Upper lobe of right lung (tissue), 1 donor: ENCODE measurements at places on chromosomes 3 and 15. TPM values are rescaled to one million over a fixed set of nuclear protein-coding genes. Genes with fewer than 3 reads are reported as not detected.

DNA sequence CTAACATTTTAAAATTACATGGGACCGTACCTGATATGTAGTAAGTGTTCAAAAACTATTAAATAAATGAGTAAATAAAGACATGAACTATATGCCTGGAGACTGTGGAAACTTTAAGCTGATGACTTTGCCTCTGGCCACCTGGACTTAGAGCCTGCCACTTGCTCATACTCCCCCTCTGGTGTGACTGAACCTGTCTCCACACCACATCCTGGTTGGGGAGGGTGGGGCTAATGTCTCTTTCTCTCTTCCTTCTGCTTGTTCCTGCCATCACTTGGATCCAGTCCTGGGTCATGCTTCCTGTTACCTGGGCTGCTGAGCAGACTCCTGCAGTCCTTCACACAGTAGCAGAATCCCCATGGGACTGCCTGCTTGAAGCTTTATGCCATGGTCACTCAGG, 8.2 kb upstream of the TMEM158 start:
- DNase-seq: no peak

GRCh38 chr3:161423911-161424522, 52.7 kb upstream of the SPTSSB start:
- DNase-seq: no peak

- DNase-seq: no peak
These were observed 344.2 kb upstream of the PPP2R3A start for GRCh38 chr3:135621184-135621920.

- DNase-seq: no peak
These were observed 32.9 kb downstream of the CHP1 start for GRCh38 chr15:41263891-41264351.

- no peak for DNase-seq
These were observed 7.3 kb upstream of the MINDY4B start for GRCh38 chr3:150912501-150912900.

GRCh38 chr3:32120471-32120870, 14.1 kb downstream of the GPD1L start:
- DNase-seq: no peak

DNA sequence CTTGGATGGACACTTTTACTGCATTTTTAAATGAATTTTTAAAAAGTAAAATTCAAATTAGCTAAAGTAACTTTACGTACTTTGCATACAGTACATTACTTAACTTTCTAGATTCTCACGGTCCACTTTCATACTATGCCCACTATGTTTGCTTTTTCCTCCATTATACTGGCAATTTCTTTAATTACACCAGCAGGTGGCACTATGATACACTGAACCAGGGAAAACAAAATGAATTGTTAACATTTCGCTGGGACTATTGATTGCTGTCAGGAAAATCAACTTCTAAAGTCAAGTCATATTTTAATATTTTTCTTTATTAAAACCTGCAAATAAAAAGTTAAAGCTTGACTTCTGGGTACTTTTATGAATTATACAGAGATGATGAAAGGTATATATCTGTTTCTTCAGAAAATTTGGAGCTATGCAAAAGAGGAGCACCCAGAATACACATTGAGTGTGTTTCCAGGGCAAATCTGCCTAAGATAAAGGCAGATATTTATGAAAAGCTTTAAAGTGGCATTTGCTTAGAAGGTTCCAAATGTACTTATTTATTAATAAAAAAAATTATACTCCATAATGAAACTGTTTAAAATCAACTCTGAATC, 21.8 kb upstream of the POU1F1 start:
- DNase-seq: no peak

DNA sequence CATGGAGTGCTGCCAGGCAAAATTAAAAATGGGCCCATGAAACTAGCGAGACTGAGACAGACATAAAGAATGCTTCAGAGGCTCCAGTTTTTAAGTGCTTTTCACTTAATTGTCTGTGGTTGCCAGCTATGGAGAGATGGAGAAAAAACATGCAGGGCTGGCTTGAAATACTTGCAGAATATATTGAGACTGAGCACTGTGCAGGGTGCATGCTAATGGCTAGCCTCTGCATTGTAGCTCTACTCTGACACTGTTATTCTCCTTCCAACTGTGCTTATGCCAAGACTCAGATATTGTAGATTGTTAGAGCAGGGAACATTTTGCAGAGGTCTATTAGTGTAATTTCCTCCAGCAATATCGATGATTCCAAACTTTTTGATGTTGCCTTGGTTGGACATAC, 735.0 kb downstream of the PDCD6IP start:
- DNase-seq: no peak

DNA sequence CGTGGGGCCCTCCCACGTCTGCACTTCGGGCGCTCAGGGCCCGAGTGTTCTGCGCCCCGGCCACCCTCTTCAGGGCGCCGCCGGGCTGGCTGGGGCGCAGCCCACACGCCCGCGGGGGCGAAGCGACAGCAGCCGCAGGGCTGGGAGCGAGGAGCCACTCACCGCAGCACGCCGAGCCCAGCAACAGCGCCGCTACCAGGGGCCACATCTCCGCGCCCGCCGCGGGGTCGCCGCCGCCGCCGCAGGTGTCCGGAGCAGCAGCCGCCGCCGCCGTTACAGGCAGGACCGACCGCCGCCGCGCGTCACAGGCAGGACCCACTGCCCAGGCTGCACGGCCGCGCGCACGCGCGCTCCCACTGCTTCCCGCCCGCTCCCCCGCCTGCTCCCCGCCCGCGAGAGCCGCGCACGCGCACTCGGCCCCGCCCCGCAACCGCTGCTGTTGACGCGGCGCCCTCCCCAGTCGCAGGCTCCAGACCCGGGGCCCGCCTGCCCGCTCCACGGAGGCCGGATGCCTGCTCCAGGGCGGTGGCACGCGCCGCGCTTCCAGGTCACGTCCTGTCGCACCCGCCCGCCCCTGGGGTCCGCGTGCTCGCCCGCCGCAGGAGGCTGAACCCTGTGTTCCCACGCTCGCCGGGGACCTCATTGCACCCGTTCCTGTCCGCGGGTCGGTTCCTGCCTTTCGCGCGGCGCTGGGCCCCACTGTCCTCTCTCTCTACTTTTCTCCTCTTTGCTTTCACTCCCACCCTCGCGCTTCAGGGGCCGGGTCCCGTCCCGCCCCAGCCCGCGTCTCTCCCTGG, at the start of gene CD47:
Gene CD47 (minus strand): TSS at position 331 of the 797 bp plus-strand sequence. CDS start 123 bp downstream, at position 208.
- peak; percentile 98 for DNase-seq

GRCh38 chr3:195183071-195183776, 87.7 kb downstream of the XXYLT1 start:
- no peak for DNase-seq

GRCh38 chr15:50107591-50108408, 11.2 kb downstream of the ATP8B4 start:
- DNase-seq: no peak

GRCh38 chr3:160831401-160831800, 75.4 kb downstream of the PPM1L start:
- DNase-seq: no peak

DNA sequence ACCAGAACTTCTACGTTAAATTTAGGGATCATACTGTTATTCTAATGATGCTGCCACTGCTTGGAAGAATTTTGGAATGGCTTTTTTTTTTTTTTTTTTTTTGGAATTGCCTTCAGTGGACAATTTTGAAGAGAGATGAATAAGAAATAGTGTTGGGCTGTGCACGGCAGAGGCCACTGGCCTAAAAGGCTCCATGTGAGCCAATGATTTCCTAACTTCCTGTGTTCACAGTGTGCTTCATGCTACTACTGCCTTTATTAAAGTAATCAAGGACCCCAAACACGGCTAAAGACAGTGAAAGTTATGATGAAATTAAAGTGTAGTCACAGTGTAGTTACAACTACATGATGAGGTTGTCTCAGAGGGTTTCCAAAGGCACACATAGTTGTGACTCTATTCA, 100.8 kb upstream of the TNFAIP8L3 start:
- DNase-seq: no peak

DNA sequence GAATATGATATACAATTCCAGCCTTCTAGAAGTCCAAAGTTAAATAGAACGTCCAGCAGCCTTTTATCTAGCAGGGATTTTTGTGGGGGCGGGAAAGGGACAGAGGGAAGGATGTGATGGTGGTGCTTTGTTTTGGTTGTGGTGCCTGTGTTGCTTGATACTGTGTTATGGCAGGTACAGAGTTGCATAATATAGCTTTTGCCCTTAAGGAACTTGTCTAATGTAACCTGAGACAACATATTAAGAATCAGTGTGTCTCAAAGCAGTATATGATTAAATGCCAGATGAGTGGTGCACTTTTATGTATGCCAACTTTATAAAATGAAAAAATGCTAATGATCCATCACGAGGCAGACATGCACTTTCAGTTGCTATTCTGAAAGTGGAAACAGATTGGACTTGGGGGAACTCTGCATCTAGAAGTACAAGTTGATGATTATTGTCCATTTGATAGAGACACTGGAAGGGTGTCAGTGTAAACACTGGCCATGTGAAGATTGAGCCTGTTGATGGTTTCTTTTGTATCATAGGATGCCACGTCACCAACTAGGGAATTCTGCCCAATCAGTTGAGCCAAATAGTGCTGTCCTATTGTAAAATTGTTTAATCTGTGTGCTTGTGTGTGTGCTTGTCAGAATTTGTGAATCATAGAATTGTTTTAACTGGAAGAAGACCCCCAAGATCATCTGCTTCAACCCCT, 23.0 kb downstream of the NEO1 start:
- no peak for DNase-seq

GRCh38 chr15:78399091-78399490, 38.9 kb upstream of the IREB2 start:
- DNase-seq: no peak

GRCh38 chr15:95291898-95292472, 1038.5 kb upstream of the NR2F2 start:
- DNase-seq: no peak

GRCh38 chr3:177055605-177056571, 141.4 kb downstream of the TBL1XR1 start:
- DNase-seq: no peak

DNA sequence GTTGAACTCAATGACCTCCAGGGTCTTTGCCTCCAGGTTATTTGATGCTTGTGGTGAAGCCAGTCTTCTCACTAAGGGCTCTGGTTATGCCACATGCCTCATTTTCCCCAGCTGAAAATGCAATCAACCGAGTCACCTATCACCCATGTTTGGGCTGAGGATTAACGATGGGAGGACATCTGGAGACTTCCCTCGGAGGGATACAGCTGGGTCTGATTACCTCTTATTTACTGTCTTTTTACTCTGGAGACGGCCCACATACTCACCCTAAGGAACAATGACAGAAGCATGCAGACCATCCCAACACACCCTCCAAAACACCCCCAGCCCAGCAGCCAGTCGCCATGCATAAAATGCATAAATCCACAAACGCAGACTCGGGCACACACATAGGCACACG, 187.4 kb downstream of the OPA1 start:
- DNase-seq: no peak

- no peak for DNase-seq
These were observed 41.5 kb downstream of the PXYLP1 start for GRCh38 chr3:141272906-141273662.

DNA sequence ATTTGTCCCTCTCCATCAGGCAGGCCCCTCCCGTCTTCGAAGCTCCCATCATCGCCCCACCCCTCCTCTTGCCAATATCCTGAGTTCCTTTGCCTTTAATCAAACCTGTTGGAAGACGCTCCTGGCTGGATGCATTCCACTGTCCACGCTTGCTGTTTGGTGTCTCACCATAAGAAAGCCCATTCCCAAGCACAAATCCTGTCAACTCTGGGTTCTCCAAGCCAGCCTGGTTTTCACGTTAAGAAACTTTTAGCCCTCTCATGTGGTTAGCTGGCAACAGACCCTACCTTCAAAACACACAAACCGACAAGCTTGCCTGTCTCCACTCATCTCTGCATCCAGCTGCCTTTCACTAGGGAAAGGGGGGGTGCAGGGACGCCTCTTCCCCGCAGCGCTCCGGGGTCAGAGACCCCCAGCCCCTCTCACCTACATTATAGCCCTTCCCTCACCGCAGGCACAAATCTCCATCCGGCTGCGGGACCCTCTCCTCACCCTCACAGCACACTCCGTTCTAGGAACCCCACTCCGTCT, 1.1 kb downstream of the GORASP1 start:
- no peak for DNase-seq

DNA sequence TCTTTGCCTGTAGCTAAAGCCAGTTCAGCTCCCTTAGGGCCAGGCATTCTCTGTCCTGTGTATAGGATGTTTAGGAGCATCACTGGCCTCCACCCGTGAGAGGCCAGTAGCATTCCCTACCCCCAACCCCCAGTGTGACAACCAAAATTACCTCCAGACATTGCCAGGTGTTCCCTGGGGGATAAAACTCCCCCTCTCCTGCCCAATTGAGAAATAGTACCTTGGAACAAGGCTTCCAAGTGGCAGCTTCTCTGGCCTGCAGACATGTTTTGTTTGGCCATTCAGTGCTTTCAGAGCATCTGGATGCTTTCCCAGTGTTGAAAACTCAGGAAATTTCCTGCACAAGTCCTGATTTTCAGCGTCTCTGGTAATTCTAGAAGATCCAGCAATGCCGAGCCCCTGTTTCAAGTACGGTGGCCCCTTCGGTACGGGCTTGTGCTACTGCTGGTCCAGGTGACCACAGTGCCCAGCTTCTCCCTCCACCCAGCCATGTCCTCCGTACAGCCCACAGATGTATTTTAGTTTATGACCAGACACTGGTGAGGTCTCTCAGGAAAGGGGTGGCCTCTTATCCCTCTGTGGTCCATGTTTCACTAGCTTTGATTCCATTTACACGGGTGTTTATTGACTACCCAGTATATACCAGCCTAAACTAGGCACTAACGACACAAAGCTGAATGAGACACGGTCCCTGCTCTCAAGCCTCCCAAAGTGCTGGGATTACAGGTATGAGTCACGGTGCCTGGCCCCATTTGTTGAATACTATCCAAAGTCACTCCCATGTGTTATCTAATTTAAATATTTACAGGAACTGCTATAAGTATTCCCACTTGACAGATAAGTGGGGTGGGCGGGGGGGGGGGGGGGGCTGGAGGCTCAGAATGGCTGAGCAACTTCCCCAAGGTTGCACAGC, 125.4 kb upstream of the RAD18 start:
- no peak for DNase-seq

- DNase-seq: no peak
These were observed 52.6 kb upstream of the USP3 start for GRCh38 chr15:63451671-63452315.

DNA sequence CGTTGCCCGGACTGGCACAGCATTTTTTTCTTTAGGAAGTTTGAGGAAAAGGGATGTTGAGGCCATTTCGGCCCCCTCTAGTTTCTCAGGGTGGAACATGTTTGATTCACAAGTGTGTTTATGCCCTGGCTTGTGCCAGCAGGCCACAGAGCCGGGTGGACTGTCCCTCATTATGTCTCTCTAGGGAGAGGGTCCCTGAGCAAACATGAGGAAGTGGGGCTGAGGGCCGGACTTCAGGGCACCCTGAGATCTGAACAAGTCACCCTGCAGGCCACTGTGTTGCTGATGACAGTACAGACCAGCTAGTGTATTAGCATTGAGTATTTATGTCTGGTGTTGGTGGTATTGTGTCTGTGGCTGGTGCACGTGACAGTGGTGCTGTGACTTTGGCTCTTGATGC, 34.9 kb downstream of the RNU5B-1 start:
- DNase-seq: no peak

- no peak for DNase-seq
These were observed 89.5 kb downstream of the CHRNA7 start for GRCh38 chr15:32119694-32120330.

- DNase-seq: peak; percentile 78
These were observed 25.3 kb upstream of the SLC28A1 start for GRCh38 chr15:84859144-84859543.

GUCA1C gene
- not detected for total RNA-seq

MCF2L2 gene
- total RNA-seq: 1.2 TPM

MCCC1 gene
- 61.4 TPM for total RNA-seq

GP5 gene
- total RNA-seq: 0.26 TPM

MST1 gene
- total RNA-seq: 23.7 TPM

RARB gene
- 5.8 TPM for total RNA-seq

PPARG gene
- total RNA-seq: 80.7 TPM

SCAANT1 gene
- total RNA-seq: not detected

BSN gene
- total RNA-seq: 0.43 TPM

PPP1R14D gene
- total RNA-seq: 1.3 TPM

CPNE9 gene
- 0.90 TPM for total RNA-seq
